ENCODE measurements at places on chromosomes 4 and X.

DNA sequence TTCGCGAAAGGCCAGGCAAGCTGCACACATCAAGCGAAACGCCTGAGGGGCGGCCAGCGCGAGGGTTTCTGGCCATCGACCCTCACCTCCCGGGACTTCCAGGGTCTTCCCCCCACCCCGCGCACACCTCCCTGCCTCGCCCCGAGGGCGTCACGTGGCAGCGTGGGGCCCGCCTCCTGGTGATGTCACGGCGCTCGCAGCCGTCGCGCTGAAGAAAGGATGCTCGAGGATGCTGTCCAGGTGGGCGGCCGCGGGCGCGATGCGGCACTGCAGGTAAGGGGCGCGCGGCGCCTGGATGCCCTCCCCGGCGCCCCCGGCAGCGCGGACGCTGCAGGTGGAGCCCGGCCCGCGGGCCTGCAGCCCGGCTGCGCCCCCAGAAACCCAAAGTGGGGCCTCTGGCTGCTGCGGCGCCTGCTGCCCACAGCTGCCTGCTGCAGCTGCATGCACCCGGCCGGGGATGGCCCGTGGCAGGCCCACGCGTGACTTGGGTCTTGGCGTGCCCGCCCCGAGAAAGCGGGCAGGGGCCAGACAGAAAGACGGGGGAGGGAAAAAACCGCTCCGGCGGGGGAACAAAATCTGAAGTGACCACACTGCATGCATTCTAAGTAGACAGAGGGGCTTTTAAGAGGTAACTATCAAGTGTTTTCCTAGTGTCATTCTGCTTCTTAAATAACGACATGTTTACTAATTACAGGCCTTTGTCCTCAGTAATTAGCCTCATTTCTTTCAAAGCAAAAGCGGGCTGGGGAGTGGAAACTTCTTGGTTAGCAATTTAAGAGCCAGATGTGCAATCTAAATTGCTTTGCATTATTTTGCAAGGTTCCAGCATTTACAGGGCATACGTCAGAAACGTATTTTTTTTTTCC is 1.7 kb downstream of the CLCN4 start:
- no peak for DNase-seq

DNA sequence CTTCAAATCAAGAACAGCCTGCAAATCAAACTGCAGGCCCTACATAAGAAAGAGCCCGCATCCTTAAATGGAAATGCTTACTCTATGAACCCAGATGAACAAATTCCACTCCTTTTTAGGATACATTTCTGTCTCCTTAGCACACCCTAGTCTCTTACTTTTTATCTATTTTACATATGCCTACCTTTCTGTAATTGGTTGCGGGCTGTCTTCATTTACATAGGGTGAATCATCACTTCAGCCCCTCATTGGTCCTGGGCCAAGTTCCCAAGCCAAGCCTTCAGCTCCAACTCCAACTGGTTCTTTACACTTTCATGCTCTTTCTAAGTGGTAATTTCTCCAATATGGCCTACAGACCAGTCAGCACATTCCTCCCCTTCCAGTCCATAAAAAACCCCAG is 219.3 kb downstream of the TRAM1L1 start:
- DNase-seq, result no peak

DNA sequence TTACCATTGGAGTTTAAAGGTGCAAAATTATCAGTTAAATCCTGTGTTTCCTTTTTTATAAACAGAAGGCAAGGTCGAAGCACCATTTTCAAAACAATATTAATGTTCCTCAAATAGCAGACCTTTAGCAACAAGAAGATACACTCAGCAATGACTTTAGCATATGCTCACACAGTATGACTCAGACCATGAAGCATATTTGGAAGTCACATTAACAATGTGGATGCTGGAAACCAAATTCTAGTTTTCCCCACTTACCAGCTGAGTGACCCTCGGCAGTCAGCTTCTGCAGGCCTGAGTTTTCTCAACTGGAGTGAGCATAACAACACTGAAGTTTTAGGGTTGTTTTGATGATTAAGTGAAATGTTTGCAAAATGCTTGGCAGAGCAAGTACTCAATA is 130.5 kb downstream of the ANK2 start:
- DNase-seq, result no peak

- DNase-seq, result no peak
Measured at GRCh38 chr4:162011089-162011488, 152.7 kb downstream of the FSTL5 start.

GRCh38 chr4:127523369-127523768 is 109.4 kb upstream of the INTU start:
- DNase-seq, result no peak

GRCh38 chr4:11564021-11564420 is 135.3 kb upstream of the HS3ST1 start:
- no peak for DNase-seq

All from esophagus squamous epithelium (tissue), 5 donors.